ENCODE measurements at places on chromosomes 12 and 14.
A peak's percentile ranks its signal among the peaks of the same experiment; 100 is the strongest.

DNA sequence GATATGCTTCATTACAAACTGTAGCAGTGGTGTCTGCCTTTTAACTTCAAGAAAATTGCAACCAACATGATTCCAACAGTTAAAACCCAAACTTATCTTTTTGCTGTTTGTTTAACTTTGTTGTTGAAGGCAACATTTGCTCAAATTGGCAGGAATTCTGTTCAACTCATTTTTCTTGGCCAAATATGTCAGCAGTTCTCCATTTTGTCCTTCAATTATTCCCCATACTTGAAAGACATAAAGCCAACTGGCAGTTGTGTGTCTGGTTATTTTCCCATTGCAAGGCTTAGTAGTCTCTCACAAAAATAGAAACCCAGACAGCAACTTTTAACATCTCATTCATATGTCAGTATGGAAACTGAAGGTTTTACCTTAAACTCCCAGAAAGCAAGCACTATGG, 146.3 kb downstream of the LRIG3 start:
- no peak for DNase-seq

DNA sequence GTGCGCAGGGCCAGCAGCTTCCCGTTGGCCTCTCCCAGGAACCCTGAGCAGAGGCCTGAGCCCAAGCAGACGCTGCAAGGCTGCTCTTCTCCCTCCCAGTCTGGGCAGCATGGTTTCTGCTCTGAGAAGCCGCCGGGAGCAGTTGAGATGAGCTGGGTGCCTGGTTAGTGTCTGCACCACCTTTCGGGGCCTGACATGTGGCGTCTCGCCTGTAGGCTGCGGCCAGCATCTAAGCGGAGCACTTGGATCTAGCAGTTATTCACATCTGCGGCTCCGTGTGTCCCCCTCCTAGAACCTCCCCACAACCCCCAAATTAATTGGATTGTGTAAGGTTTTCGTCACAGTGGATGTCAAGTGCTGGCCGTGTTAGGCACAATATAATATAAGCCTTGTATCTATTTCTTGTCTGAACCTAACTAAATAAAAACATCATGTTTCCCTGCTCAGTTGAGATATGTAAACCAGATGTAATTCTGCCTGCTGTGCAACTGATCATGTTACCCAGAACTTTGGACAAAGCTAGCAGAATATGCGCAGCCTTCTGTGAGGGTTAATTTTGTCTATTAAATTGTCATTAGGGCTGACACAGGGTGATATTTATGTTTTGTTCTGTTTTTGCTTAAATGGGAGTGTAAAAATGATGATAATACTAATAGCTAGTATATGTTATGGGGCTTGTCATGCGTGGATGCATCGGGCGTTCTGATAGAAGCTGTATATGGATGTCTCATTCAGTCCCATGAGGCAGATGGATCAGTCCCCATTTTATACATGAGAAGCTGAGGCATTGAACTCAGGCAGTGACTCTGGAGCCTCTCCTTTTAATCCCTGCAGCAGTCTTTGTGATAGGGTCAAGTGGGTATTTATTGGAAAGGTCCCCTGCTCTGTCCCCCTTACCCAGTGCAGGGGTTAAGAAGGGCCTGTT, 45.8 kb downstream of the ELK3 start:
- DNase-seq = no peak

DNA sequence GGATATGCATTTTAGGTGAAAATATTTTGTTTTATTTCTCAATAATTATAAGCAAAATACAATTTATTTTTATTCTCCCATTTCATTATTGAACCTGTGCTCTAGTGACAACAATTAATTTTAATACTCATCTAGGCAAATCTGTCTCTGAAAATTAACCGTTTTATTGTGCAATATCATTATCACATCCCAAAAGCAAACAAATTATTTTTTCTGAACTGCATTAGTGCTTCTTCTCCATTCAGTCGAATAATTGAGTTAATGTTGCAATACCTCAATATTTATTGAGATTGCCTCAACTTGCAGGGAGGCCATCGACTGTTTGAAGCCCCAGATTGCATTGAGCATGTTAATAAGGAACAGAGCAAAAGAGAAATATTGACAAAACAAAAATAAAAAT, 303.2 kb upstream of the LRFN5 start:
- no peak for DNase-seq

DNA sequence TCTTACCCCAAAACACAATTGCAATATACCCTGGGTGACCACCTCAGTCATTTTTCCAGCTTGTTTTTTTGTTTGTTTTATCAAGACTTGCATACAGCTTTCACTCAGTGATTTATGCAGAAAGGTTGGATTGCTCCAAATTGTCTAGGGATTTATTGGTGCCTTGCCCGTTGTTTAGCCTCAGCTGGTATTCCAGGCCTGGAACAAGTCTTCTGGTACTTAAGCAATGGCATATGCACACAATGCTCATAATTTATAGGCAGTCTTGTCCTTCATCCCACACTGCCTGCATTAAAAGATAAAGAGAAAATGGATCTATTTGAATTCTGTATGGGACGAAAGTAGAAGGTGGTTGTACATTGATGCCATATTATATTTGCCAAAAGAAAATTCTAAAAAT, 392.5 kb downstream of the ADAMTS20 start:
- no peak for DNase-seq

DNA sequence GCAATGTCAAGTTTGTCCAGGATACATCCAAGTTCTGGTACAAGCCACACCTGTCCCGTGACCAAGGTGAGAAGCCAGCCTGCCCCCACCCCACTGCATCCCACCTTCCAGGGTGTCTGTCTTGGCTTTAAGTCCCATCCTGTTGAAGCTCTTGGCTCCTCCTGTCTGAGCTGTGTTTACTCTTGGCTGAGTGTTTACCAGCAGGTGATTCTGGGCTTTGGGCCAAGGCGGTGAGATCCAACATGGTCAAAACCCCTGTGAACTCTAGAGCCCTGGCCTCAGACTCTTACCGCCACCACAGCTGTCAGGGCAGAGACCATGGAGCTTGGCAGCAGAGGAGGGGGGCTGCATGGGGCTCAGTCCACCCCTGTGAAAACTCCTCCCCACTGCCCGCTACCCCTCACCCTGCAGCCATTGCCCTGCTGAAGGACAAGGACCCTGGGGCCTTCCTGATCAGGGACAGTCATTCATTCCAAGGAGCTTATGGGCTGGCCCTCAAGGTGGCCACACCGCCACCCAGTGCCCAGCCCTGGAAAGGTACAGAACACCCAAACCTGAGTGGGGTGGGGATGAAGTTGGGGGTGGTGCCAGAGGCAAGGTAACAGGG, 11.6 kb downstream of the TNS2 start:
- no peak for DNase-seq

- DNase-seq = no peak
Measured at GRCh38 chr12:25151476-25151875, 43.5 kb downstream of the DNAI7 start.

GRCh38 chr14:100640471-100641273, 53.5 kb upstream of the BEGAIN start:
- DNase-seq = peak; percentile 77

GRCh38 chr14:74543771-74544438, 50.3 kb downstream of the ISCA2 start:
- DNase-seq = no peak

DNA sequence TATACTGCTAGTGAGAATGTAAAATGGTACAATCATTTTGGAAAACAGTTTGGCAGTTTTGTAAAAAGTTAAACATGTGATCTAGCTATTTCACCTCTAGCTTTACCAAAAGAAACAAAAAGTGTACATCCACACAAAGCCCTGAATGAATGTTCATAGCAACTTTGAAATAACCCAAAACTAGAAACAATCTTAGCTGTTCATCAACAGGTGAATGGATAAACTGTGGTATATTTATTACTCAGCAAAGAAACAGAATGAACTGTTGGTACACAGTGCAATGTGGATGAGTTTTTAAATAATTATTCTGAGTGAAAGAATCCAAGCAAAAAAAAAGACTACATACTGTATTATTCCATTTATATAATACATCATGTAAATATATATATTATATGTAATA, 36.3 kb downstream of the TPCN1 start:
- DNase-seq = no peak

GRCh38 chr12:65280306-65280705, 1.8 kb downstream of the MSRB3 start:
- DNase-seq = no peak

DNA sequence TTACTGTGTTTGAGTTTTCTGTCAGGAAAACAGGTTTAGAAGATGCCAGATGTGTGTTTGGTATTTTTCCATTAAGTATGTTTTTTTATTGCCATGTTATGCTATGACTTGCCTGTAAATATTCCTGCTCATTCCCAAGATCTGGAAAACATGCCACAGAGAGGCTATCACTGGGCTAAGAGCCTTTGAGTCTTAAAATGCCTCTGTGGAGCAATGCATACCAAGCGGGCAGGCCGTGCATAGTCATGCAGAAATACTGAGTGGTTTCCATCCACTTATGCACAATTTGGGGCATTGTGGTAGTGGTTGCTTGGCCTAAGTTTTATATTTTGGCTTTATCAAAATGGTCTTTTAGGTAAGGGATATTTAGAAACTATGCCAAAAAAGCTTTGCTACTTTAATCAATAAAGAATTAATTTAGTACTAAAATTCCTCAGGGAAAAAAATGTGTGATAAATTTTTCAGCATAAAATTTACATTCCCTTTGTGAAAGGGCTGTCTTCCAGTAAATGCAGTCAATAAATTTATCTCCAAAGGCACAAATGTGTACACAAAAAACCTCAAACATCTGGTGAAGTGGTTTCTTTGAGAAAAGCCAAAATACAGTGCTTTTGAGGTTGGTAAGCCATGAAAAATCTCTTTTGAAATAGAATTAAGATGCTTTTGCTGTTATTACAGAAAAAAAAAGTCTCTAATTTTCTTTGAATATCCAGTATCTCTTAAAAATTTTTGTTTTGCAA, 341.3 kb upstream of the FBXO33 start:
- no peak for DNase-seq

- no peak for DNase-seq
Measured at GRCh38 chr14:78455896-78456435, 285.8 kb downstream of the NRXN3 start.

DNA sequence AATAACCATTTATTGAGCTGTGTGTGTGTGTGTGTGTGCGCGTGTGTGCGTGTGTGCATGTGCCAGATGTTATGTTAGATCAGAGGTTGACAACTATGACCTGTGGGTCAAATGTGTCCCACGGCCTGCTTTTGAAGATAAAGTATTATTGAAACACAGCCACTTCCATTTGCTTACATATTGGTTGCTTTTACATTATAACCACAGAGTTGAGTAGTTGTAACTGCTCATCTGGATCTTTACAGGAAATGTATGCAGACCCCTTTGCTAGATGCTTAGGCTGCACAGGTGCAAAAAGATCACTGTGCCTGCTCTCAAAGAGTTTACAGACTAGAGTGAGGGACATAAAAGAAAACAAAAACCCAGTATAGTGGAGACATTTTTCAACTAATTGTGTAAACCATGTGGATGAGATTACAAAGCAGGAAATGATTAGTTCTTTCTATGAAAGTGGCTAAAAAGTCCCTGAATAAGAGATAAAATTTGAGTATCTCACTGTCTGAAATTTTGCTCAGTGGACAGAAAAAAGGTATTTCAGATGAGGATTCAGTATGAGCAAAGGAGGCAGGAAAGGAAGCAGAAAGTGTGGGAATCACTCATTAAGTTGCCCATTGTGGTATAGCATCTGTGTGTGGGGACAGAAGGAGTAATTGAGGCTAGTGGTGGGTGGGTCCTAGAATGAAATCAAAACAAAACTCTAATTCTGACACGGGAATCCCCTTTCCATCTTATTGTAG, 188.4 kb downstream of the PAH start:
- DNase-seq = no peak

DNA sequence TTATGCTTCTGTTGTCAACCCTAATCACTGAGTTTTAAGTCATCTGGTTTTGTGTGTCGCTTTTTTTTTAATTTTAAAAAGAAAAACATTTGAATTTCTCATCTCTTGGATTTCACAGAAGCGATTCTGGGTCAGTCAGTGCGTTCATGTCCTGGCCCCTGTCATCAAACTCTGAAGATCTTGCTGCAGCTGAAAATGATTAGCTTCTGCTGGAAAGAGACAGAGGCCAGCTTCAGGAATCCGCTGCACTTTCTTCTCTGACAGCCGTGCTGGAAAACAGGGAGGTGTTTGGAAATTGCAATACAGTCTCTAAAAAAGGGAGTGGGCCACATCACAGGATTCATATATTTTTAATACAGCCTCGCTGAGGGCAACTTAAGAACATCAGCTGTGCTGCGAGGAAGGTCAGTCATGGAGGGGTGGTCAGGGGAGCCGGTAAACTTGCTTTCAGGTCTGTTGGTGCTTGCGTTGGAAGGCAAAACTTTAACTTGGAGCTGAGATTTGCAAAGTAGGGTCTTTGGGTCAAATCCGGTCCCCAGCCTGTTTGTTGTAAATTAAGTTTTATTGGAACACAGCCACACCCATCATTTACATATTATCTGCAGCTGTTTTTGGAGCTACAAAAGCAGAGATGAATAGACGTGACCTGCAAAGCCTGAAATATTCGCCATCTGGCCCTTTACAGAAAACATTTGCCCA, 190.8 kb downstream of the AACS start:
- no peak for DNase-seq

GRCh38 chr12:11580125-11580751, 69.2 kb upstream of the ETV6 start:
- no peak for DNase-seq

DNA sequence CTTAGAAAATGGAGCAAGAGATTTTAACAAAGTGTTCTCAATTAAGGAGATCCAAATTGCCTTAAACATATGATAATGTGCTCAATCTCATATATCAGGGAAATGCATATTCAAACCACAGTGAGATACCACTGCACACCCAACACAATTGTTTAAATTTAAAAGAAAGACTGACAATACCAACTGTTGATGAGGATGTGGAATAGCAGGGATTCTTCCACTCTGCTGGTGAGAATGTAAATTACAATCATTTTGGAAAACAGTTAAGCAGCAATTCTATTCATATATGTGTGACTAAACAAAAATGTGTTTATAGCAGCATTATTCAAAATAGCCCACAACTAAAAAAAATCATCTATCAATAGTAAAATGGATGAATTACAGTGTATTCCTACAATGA, 144.2 kb downstream of the KICS2 start:
- no peak for DNase-seq

DNA sequence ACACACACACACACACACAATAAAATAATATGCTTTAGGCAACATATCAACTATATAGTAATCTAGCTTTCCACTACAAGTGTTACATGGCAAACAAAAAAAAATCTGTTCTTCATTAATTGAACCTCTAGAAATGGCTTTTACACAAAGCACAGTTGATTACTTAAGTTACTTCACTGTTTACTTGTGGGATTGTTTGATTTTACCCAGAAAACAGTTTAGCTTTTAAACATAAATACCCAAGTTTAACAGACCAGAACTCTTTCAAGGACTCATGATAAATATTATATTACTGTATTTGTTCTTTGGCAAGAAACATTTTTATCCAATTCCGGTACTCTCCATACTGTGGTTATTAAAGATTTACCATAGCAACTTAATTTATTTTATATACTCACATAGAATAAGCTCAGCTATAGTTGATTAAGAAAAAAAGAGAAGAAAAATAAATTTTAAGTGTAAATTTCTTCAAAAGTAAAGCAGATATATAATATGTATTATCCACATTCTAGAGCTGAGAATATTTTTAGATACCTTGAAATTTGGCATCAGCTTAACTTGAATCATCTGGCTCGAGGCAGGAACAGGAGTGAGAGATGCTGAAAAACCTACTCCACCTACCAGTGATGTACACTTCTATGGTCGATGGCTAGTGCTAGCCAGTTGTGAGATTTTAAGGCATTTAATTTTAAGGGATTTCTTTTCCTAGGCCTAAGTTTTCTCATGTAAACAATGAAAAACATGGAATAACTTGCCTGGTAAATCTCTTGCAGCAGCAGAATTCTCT, 126.0 kb downstream of the BTG1 start:
- no peak for DNase-seq

All from CD4-positive, alpha-beta T cell treated with Interleukin-1 beta for 1 hour (primary cell).